Activated CD4-positive, alpha-beta memory T cell treated with anti-CD3 and anti-CD28 coated beads for 36 hours (primary cell): ENCODE measurements at places on chromosomes 16 and 17. TPM values are rescaled to one million over a fixed set of nuclear protein-coding genes. Genes with fewer than 3 reads are reported as not detected.

The AATK gene
- total RNA-seq, result 0.78 TPM

The CFAP97D1 gene
- not detected for total RNA-seq

The SEPTIN12 gene
- total RNA-seq, result not detected

The KRTAP9-2 gene
- total RNA-seq, result not detected

The VAC14 gene
- 22.2 TPM for total RNA-seq

The TBC1D3G gene
- total RNA-seq, result not detected
